ENCODE measurements at places on chromosomes 11 and 22. TPM values are rescaled to one million over a fixed set of nuclear protein-coding genes. Genes with fewer than 3 reads are reported as not detected.

NPAS4 gene
- not detected for total RNA-seq

- no peaks in the 10 kb centered on the region for H3K36me3 ChIP-seq
- H3K4me1 ChIP-seq, result peaks cover 17% of the 10 kb centered on the region
- H3K27me3 ChIP-seq, result peaks cover 57% of the 10 kb centered on the region
These were observed 61.5 kb downstream of the IGLL1 start for GRCh38 chr22:23518376-23519187.

GRCh38 chr22:41780746-41781505 lies 19.6 kb upstream of the CCDC134 start:
- H3K4me1 ChIP-seq, result no peaks in the 10 kb centered on the region
- H3K27me3 ChIP-seq, result no peaks in the 10 kb centered on the region
- no peaks in the 10 kb centered on the region for H3K36me3 ChIP-seq
- no peak overlapping the region for H3K4me3 ChIP-seq
- H3K27ac ChIP-seq, result peak overlapping the region; percentile 70

GRCh38 chr11:79431535-79431934 lies 9.3 kb downstream of the TENM4 start:
- H3K27me3 ChIP-seq, result peaks cover 47% of the 10 kb centered on the region
- H3K4me3 ChIP-seq, result no peak overlapping the region
- H3K4me1 ChIP-seq, result peaks cover under 1% of the 10 kb centered on the region

DNA sequence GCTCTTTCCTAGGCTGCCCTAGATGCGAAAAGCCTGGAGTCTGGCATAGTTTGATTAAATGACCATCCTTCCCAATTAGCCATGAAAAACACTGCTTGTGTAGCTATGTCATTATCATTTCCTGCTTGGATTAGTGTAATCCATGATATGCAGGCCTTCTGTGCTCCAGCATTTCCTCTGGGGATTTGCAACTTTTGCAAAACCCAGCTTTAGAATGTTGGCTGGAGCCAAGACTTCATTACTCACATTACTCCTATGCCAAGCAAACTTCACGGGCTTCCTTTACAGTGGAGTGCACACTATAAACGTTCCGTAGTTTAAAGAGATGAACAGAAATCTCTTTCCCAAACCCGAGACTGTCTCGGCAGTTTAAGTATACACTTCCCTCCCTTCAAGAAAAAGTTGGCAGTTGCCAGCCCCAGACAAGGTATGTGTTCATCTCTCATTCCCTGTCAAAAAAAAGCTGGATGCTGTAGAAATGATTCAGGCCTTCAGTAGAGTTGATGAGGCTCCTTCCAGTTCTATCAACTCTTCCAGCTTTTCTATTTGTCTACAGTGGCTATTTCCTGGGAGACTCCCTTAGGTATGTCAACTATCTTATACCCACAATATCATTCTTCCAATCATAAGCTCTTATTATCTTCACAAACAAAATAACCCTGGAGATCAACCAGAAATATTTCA lies 180.0 kb downstream of the MAML2 start:
- H3K4me3 ChIP-seq, result no peak overlapping the region
- H3K4me1 ChIP-seq, result no peaks in the 10 kb centered on the region
- no peaks in the 10 kb centered on the region for H3K27me3 ChIP-seq
- no peaks in the 10 kb centered on the region for H3K36me3 ChIP-seq

DNA sequence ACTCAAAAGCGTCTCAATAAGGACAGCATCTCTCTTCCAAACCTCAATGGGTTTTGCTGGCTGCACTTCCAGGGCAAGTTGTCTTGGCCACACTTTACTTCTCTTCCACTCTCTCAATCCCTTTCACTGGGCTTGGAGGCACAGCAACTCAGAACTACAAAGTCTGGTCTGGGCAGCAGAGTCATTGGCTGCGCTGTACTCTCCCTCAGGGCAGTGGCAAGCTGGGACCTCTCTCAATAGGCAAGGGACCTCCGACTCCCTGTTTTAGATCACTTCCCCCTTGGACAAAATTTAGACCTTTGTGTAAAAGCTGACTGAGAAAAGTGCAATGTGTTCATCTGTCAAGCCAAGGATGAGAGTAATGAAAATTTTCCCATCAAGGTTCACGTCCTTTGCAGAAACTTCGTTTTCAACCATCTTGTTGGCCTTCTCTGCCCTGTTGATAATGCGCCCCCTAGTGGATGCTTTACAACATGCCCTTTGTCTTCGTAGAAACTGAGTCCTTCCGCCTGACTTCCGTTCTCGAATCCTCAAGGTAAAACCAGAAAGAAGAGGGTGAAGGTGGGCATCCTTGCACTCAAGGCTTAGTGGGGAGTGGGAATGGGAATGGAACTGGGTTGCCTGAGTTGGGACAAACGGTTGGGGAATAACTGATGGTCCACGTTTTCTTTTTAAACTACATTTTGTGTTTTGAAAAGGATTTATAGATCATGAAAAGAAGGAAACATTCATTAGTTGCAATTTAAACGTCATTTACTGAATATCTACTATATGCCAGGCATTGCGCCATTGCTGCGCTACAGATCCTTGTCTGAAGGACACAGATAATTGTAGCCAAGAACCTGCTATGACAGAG lies 99.1 kb downstream of the CD44 start:
- no peaks in the 10 kb centered on the region for H3K27me3 ChIP-seq
- peaks cover 11% of the 10 kb centered on the region for H3K4me1 ChIP-seq
- H3K4me3 ChIP-seq, result no peak overlapping the region

DNA sequence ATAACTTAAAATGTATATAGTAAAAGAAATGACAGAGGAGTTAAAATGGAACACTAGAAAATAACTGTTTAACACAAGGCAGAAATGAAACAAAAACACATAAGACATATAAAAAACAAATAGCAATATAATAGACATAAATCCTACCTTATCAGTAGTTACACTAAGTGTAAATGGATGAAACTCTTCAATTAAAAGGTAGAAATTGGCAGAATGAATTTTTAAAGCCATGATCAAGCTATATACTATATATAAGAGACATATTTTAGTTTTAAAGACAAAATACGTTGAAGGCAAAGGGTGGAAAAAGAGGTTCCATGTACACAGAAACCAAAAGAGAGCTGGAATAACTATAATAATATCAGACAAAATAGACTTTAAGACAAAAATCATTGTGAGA lies 4.9 kb upstream of the TMPRSS5 start:
- no peak overlapping the region for H3K27ac ChIP-seq
- no peaks in the 10 kb centered on the region for H3K27me3 ChIP-seq
- no peak overlapping the region for H3K4me3 ChIP-seq
- H3K4me1 ChIP-seq, result no peaks in the 10 kb centered on the region
- no peak for DNase-seq
- H3K36me3 ChIP-seq, result peaks cover 14% of the 10 kb centered on the region

GRCh38 chr11:33940538-33940815 lies 48.6 kb upstream of the LMO2 start:
- H3K27ac ChIP-seq, result no peak overlapping the region
- H3K4me1 ChIP-seq, result peaks cover 7% of the 10 kb centered on the region
- DNase-seq, result no peak
- no peak overlapping the region for H3K4me3 ChIP-seq
- H3K27me3 ChIP-seq, result no peaks in the 10 kb centered on the region

- H3K36me3 ChIP-seq, result no peaks in the 10 kb centered on the region
- H3K27me3 ChIP-seq, result no peaks in the 10 kb centered on the region
- peaks cover 5% of the 10 kb centered on the region for H3K4me1 ChIP-seq
- H3K27ac ChIP-seq, result no peak overlapping the region
- no peak overlapping the region for H3K4me3 ChIP-seq
These were observed 94.8 kb upstream of the TBCEL start for GRCh38 chr11:120929090-120929489.

GRCh38 chr11:58597486-58598144 lies 18.8 kb downstream of the ZFP91 start:
- H3K27ac ChIP-seq, result no peak overlapping the region
- peaks cover 11% of the 10 kb centered on the region for H3K36me3 ChIP-seq
- no peaks in the 10 kb centered on the region for H3K27me3 ChIP-seq
- DNase-seq, result no peak
- peaks cover 7% of the 10 kb centered on the region for H3K4me1 ChIP-seq

PAX6 gene
- total RNA-seq, result 0.38 TPM

- no peak overlapping the region for H3K27ac ChIP-seq
- no peak for DNase-seq
- no peaks in the 10 kb centered on the region for H3K27me3 ChIP-seq
- H3K4me3 ChIP-seq, result no peak overlapping the region
- H3K4me1 ChIP-seq, result peaks cover 23% of the 10 kb centered on the region
These were observed 6.3 kb upstream of the OSM start for GRCh38 chr22:30272781-30273601.

- peaks cover 7% of the 10 kb centered on the region for H3K4me1 ChIP-seq
- no peak overlapping the region for H3K4me3 ChIP-seq
- H3K27ac ChIP-seq, result no peak overlapping the region
These were observed 624.5 kb downstream of the OPCML start for GRCh38 chr11:132907651-132908413.

GRCh38 chr11:118275176-118275575 lies 11.1 kb upstream of the MPZL2 start:
- H3K36me3 ChIP-seq, result no peaks in the 10 kb centered on the region
- no peak for DNase-seq
- no peak overlapping the region for H3K4me3 ChIP-seq
- no peaks in the 10 kb centered on the region for H3K27me3 ChIP-seq
- peak overlapping the region; percentile 84 for H3K27ac ChIP-seq

MTA2 gene
- 110 TPM for total RNA-seq

APOA1 gene
- not detected for total RNA-seq

- H3K27ac ChIP-seq, result no peak overlapping the region
- H3K4me3 ChIP-seq, result no peak overlapping the region
- no peak for DNase-seq
- H3K27me3 ChIP-seq, result peaks cover 94% of the 10 kb centered on the region
These were observed 4.7 kb downstream of the KCNJ4 start for GRCh38 chr22:38450234-38450797.

TMEM191B gene
- total RNA-seq, result not detected

DNA sequence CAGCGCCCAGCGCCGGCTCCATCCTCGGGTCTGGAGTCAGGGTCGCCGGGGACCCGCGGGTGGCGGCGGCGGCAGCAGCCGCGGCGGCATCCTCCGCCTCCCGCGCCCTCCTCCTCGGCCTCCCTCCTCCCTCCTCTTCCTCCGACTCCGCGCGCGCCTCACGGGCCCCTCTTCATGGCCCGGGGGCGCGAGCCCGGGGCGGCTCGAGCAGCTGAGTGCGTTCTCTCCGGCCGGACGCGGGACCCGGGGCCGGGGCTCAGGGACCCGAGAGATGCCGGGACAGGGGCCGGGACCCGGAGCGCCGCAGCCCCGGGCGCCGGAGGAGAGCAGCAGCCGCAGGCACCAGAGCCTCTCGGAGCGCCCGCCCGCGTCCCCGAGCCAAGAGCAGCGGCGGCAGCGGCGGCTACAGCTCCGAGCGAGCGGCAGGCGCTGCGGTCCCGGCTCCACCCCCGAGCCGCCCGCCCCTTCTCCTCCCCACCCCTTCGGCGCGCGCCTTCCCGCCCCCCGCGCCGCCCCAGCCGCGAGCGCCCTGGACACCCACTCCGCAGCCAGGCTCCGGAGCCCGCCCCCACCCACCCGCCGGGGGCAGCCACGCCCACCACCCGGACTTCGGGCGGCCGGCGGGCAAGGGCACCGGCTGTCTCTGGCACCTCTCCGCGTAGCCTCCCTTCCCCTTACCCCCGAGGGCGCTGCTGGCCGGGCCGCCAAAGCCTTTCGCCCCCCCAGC lies at the start of gene CHST1:
CHST1 (minus strand) TSS at position 417 of the 727 bp plus-strand sequence. CDS start 14,699 bp downstream, outside the sequence.
- H3K27ac ChIP-seq, result peak within 1 kb of the TSS; percentile 59
- H3K27me3 ChIP-seq, result peaks cover 9% of the 10 kb centered on the region
- H3K4me1 ChIP-seq, result peaks cover 20% of the 10 kb centered on the region
- no peak for DNase-seq

- no peak overlapping the region for H3K27ac ChIP-seq
- no peak overlapping the region for H3K4me3 ChIP-seq
- no peaks in the 10 kb centered on the region for H3K4me1 ChIP-seq
- DNase-seq, result no peak
- no peaks in the 10 kb centered on the region for H3K36me3 ChIP-seq
These were observed 105.4 kb downstream of the PDE2A start for GRCh38 chr11:72568861-72569260.

GRCh38 chr11:73170140-73170539 lies 28.0 kb upstream of the FCHSD2 start:
- H3K27ac ChIP-seq, result no peak overlapping the region
- DNase-seq, result no peak
- H3K4me1 ChIP-seq, result peaks cover 10% of the 10 kb centered on the region
- no peak overlapping the region for H3K4me3 ChIP-seq
- no peaks in the 10 kb centered on the region for H3K36me3 ChIP-seq
- H3K27me3 ChIP-seq, result no peaks in the 10 kb centered on the region

DNA sequence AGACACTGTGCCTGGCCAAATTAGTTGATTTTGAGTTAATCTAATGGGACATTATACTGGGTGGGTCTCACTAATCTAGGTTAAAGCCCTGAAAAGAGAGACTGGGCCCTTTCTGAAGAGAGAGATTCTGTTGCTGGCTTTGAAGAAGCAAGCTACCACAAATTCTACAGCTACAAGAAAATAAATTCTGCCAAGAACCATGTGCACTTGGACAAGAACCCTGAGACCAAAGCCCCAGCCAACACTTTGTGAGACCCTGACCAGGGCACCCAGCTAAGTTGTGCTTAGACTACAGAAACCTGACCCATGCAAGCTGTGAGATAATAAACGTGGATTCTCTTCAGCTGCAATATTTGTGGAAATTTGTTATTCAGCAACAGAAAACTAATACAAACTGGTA lies 20.1 kb upstream of the SPON1 start:
- no peak overlapping the region for H3K4me3 ChIP-seq
- H3K36me3 ChIP-seq, result no peaks in the 10 kb centered on the region
- H3K27me3 ChIP-seq, result no peaks in the 10 kb centered on the region
- H3K27ac ChIP-seq, result no peak overlapping the region

DNA sequence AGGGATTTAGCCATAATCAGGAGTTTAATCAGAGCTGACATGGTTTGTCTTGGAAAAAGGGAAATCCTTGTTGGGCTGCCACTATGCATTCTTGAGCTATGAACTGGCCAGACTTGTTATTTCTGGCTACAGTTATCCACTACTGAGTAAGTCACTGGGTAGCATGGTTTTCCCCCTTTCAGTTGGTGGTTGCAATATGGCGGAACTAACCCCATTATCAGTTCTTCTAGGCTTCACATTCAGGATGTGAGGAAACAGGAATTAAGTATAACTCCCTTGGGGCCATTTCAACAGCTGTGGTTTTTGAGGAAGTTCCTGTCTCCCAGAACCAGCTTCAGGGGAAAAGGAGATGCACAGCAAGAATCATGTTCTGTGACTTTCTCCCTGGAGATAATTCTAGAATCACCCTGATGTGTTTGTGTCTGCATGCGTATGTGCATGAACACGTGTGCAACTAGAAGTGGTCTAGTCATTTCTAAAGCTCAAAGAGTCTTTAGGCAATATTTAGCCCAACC lies 103.0 kb upstream of the CD44 start:
- no peak for DNase-seq
- no peaks in the 10 kb centered on the region for H3K36me3 ChIP-seq
- no peaks in the 10 kb centered on the region for H3K27me3 ChIP-seq
- H3K4me1 ChIP-seq, result peaks cover 13% of the 10 kb centered on the region
- H3K27ac ChIP-seq, result peak overlapping the region; percentile 10

GRCh38 chr11:28820296-28820989 lies 712.3 kb downstream of the METTL15 start:
- H3K4me1 ChIP-seq, result no peaks in the 10 kb centered on the region
- no peak overlapping the region for H3K4me3 ChIP-seq
- H3K36me3 ChIP-seq, result no peaks in the 10 kb centered on the region

Measured in esophagus squamous epithelium (tissue), 5 donors.